Brain (organoid and tissue), 16 donors: ENCODE measurements at places on chromosomes 16 and 17. TPM values are rescaled to one million over a fixed set of nuclear protein-coding genes. Genes with fewer than 3 reads are reported as not detected.

PRR35 gene
- polyA plus RNA-seq: not detected

KRT14 gene
- not detected for polyA plus RNA-seq

SLC5A11 gene
- polyA plus RNA-seq: 16.1 TPM

TSPAN10 gene
- polyA plus RNA-seq: 1.5 TPM

FNDC8 gene
- not detected for polyA plus RNA-seq

TPPP3 gene
- 438 TPM for polyA plus RNA-seq

CLEC18C gene
- 0.93 TPM for polyA plus RNA-seq

SLC16A6 gene
- 1.5 TPM for polyA plus RNA-seq

PMP22 gene
- 127 TPM for polyA plus RNA-seq

GNG13 gene
- polyA plus RNA-seq: 3.6 TPM

SHCBP1 gene
- 6.0 TPM for polyA plus RNA-seq

PEMT gene
- 88.1 TPM for polyA plus RNA-seq

CCL8 gene
- polyA plus RNA-seq: not detected

SPN gene
- 0.37 TPM for polyA plus RNA-seq
